Activated CD4-positive, CD25-positive, alpha-beta regulatory T cell treated with anti-CD3 and anti-CD28 coated beads, Interleukin-2, amount 50 U/mL, for 16 hours (primary cell): ENCODE measurements at places on chromosomes 4 and X.

- DNase-seq: no peak
Measured at GRCh38 chrX:87580862-87581261, 63.3 kb downstream of the KLHL4 start.

GRCh38 chr4:41400296-41400695, 137.7 kb upstream of the LIMCH1 start:
- no peak for DNase-seq

- no peak for DNase-seq
Measured at GRCh38 chrX:25941087-25941486, 197.1 kb upstream of the MAGEB18 start.

DNA sequence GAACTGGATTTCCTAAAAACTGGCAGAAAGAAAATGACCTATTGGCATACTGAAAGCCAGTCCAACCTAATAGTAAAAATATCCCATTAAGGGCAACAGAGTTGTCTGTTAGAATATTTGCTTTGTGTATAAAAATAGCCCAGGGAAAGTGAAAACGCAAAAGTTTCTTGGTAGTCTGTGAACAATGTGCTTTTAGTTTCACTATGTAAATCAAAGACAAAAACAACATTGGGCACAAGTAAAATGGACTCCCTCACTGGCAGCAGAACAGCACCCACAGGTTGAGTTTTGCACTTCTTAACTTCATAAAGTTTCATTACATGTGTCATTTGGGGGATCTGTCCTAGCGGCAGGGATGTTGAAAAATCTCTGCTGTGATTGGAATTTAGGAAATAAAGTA, 4.3 kb upstream of the FGG start:
- DNase-seq: no peak

DNA sequence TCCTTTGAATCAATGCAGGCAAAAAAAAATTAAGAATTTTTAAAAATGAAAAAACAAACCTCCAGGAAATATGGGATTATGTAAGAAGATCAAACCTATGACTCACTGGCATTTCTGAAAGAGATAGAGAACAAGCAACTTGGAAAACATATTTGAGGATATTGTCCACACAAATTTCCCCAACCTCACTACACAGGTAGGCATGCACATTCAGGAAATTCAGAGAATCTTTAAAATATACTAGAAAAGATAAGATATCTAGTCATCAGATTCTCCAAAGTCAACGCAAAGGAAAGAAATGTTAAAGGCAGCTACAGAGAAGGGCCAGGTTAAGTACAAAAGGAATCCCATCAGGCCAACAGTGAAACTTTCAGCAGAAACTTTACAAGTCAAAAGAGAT, 85.6 kb downstream of the ANTXR2 start:
- DNase-seq: no peak

GRCh38 chr4:8283631-8284121, 14.1 kb downstream of the HTRA3 start:
- DNase-seq: no peak

GRCh38 chr4:140266958-140267568, 106.4 kb upstream of the SCOC start:
- no peak for DNase-seq

DNA sequence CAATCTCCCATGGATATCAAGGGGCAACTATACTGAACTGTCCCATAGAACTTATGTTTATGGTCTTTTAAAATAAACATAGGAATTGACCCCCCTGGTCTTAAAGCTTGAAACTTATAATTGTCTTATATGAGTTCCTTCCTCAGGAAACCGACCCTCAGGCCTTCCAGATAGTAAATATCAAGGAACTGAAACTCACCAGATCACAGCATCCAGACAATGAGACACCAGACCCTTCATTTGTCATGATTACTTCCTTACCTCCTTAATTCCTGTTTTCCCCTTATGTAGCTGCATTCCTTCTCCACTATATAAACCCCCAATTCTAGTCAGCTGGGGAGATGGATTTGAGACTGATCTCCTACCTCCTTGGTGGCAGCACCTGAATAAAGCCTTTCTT, 94.8 kb upstream of the GRPR start:
- DNase-seq: no peak

DNA sequence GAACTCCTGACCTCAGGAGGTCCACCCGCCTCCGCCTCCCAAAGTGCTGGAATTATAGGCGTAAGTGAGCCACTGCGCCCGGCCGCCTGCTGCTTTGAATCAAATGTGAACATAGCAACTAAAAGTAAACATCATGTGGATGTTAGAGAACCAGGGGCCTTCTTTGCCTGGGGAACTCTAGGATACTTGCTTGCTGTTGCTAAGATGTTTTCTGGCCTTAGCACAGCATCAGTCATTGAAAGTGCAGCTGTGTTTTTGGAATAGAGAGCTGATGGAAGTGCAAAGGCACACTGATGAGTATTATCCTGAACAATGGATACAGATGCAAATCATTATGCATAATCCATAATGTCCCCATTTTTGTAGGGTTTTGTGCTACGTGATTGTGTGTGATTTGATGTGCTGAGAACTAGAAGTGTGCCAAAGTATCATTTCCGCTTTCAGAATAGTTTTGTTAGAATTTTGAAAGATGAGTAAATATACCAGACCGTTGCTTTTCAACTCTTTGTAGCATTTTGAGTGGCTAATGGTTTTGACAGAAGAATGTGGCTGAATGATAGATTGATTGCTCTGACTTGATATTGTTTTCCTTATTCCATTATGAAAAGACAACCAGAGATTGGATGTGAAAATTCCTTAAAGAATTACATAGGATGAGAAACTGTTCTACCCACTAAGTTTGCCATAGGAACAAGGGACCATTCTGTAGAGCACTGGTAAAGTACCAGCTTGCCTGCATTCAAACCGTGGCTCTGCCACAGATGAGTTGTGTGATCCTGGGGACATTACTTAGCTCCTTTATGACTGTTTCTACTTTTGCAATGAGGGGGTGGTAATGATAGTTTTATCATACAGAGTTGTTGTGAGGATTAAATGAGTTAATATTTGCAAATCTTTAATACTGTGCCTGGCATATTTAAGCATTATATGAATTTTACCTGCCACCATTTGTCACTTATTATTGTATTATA, 74.7 kb downstream of the REPS2 start:
- no peak for DNase-seq

DNA sequence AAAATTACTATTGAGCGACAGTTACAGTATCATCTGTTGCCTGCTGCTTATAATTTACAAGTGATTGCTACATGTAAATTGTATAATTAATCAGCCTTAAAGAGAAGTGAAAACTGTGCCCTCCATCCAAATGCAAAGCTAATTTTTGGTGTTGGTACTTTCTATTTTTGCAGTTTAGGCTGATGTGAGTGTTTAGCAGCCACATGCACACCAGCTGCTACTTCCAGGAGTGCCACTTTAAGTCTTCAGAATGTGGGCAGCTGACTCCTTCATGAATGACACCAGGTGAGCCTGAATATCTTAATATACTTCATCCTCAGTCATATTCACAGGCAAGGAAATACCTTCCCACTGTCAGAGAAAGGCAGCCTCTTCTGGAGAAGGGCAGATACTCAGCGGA, 149.8 kb upstream of the RASGEF1B start:
- DNase-seq: no peak

GRCh38 chrX:85630901-85631300, 251.4 kb upstream of the POF1B start:
- DNase-seq: no peak

GRCh38 chr4:108772402-108772801, 9.5 kb upstream of the ETNPPL start:
- no peak for DNase-seq

DNA sequence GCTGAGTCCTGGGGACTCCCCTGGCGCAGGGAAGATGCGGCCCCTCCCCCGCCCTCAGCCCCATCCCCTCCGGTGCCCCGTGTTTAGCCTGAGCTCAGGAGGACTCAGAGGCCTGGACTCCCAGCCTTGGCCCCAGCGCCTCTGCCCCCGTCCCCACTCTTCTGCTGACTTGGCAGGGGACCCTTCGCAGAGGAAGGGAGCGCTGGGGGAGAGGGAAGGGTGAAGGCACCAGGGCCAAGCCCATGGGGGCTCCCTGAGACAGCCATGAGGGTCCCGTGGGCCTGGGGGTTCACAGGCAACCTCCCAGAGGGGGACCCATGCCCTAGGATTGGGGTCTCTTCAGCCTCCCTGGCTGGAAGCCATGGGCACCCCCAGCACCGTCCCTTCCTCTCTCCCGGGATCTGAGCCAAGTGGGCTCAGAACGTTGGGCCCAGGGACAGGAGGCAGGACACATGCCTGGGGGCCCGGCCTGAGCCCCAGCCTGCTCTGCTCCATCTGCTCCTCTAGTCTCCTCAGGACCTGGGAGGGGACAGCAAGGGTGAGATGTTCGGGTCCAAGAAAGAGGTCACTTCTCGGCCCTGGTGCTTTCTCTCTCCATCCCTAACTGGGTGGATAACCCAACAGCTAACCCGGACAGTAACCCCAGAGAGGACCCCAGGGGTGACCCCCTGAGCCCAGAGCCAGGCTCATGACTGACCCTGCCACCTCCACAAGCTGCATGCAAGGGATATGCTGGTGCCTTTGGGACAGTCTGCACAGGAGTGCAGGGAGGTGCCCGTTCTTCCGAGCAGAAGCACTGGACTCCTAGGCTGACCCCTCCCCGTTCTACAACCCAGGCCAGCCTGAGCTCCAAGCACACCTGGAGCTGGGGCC, 1.5 kb upstream of the CPLX1 start:
- DNase-seq: no peak

GRCh38 chr4:57136281-57136680, 26.1 kb upstream of the IGFBP7 start:
- no peak for DNase-seq

DNA sequence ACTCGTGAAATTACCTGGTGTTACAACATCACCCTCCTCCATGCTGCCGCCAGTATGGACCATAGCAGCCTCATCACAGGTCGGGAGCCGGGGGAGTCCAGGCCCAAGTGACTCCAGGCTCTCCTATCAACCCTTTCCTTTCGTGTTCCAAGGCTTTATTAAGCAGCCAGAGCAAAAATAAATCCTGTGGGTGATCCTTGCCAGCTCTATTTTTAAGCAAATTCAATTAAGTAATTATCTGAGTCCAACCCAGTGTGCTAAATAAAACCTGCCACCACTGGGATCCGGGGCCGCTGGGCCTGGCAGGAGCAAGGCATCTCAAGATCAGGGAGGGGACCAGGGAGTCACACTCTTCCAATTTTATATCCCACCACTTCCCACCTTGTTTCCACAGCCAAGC, 80.7 kb upstream of the PRPS1 start:
- no peak for DNase-seq

DNA sequence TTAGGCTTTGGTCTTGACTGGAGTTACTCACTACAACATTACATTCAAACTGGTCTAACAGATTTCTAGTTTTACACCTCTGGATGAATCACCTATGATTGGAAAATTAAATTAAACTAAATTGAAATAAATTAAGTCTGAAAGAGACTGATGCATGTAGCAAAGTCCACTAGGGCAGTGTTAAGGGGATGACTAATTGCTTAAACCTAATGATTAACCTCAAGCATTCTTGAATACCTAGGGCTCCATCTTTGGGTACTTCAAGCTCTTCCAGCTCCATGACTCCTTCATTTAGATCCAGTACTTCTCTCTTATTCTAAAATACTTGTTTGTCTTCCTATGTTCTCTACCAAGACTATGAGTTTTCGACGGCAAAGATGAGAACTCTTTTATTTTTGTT, 86.8 kb downstream of the SH2D1A start:
- no peak for DNase-seq

- DNase-seq: no peak
Measured at GRCh38 chr4:38387348-38387747, 276.7 kb upstream of the KLF3 start.

GRCh38 chr4:184294606-184295133, 77.0 kb upstream of the ENPP6 start:
- no peak for DNase-seq

DNA sequence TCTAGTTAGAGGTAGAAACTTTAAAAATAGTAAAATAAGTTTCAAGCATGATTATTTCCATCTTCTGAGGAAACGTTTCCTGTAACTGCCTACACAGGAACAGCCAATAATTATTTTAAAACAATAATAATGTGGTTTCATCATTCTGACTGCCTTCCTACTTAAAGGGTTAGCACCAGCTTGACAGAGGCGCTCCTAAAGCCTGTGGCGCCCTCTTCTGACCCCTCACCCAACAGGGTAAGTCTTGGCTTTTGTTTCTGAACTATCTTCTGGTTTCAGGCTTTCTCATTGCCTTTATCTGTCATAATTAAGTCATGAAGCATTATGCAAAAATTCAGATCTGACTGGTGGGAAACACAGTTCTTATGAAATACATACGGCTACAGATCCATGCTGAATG, 96.7 kb downstream of the ITM2A start:
- DNase-seq: peak; percentile 47

DNA sequence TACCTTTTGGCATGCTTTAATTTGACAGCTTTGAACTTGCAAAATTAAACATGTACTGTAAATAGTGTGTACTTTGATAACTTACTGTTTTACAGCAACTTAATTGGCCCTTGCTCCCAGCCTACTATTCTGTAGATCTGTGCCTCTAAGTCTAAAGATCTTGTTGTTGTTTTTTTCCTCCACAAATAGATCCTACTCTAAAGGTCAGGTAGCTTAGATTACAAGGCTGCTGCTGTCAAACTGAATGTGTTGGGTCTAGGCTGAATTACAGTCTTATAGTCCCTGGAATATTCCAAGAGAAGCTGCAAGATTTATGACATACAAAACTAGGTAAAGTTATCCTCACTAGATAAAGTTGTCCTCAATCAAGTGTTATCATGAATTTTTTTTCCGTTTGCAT, 18.7 kb downstream of the DIAPH2 start:
- no peak for DNase-seq

GRCh38 chr4:5747738-5748375, 36.9 kb downstream of the EVC start:
- DNase-seq: no peak

GRCh38 chr4:184167576-184167975, 50.1 kb downstream of the ENPP6 start:
- no peak for DNase-seq

- no peak for DNase-seq
Measured at GRCh38 chrX:73563738-73564068, 706 bp downstream of the CHIC1 start.

- DNase-seq: no peak
Measured at GRCh38 chrX:82748906-82749505, 759.1 kb upstream of the POU3F4 start.

DNA sequence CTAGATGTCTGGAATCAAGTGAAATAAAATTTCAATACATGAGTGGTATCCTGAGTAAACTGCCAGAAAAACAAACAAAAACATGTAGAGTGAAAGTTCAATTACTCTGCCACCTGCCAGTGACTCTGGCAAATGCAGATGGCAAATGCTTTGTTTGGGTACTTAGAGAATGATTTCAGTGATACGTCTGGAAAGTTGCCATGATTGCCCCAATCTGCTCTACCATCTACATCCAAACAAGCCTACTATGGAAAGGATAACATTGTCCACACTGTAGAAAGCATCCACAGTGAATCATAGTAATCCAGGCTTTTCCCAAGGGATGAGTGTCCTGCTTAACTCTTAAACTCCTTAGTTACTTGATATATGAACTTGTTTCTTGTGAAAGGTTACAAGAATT, 3.4 kb downstream of the SPATA4 start:
- DNase-seq: no peak

GRCh38 chr4:168654104-168654847, 157.4 kb downstream of the PALLD start:
- no peak for DNase-seq

GRCh38 chr4:1199556-1200331, 27.4 kb upstream of the SPON2 start:
- DNase-seq: no peak
